ENCODE measurements at places on chromosomes 3 and 15.

GRCh38 chr15:41804361-41804760, 23.5 kb upstream of the JMJD7 start:
- DNase-seq: no peak

GRCh38 chr15:101497017-101497416, 7.5 kb upstream of the PCSK6 start:
- no peak for DNase-seq

- DNase-seq: no peak
Observed at GRCh38 chr15:36617529-36618196, 38.2 kb downstream of the CDIN1 start.

DNA sequence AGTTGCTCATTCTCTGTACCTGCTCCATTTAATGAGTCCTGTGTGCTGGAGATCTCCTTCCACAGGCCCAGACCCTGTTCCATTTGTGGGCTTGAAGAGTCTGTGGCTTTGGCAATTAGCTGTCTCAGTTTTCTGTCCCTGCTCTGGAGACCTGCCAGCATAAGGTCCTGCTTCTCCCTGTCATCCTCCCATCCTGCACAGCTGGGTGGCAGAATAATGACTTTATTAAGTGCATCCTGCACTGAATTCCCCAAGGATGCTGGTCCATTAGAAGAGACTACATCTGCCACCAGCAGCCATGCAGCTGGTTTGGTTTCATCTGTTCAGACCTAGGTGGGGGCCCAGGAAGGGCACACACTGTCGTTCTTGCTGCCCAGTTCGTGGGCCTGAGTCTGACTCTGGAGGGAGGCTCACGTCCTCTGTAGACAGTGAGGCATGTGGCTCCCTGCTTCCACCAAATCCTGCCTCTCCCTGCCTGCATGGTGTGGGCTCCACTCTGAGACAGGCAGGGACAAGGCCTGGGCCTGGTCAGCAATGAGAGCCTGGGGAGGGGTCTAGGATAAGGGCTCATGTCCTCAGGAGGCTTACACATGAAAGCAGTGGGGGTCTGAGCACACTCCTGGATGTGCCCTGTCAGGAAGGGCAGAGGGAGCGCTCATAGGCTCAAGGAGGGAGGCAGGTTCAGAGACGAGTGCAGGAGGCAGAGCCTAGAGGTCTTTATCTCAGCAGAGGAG, 78.4 kb upstream of the PRR23E start:
- no peak for DNase-seq

GRCh38 chr3:152319831-152320617, 51.3 kb downstream of the MBNL1 start:
- no peak for DNase-seq

DNA sequence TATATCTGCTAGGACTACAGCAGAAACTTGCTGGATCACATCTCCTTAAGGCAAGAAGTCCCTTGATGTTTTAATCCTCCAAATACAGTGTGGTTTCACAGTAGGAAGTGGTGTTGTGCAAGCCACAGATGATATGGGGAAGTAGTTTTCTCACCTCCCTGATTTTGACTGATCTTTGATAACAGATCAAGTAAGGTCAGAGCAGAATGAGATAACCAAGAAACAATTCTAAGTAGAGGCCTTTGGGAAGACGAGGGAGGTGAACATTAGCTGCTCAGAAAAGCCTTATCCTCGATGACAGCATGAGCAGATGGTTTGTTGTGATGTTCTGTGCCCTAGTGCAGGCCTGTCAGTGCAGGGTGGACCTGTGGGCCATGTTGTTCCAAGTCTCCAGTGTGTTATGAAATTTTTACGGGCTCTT, 61.3 kb downstream of the RIOX2 start:
- no peak for DNase-seq

GRCh38 chr15:52340093-52340492, 44.5 kb upstream of the MYO5C start:
- DNase-seq: no peak

DNA sequence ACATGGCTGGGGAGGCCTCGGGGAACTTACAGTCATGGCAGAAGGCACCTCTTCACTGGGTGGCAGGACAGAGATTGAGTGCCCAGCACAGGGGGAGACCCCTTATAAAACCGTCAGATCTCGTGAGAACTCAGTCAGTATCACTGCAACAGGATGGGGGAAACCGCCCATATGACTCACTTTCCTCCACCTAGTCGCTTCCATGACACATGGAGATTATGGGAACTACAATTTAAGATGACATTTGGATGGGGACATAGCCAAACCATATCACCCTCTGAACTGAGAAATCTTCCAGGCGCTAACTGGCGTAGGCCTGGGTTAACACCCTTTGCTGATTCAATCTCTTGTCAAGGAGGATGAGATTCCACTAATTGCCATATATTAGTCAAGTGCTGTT, 392.3 kb downstream of the FEZF2 start:
- DNase-seq: no peak

DNA sequence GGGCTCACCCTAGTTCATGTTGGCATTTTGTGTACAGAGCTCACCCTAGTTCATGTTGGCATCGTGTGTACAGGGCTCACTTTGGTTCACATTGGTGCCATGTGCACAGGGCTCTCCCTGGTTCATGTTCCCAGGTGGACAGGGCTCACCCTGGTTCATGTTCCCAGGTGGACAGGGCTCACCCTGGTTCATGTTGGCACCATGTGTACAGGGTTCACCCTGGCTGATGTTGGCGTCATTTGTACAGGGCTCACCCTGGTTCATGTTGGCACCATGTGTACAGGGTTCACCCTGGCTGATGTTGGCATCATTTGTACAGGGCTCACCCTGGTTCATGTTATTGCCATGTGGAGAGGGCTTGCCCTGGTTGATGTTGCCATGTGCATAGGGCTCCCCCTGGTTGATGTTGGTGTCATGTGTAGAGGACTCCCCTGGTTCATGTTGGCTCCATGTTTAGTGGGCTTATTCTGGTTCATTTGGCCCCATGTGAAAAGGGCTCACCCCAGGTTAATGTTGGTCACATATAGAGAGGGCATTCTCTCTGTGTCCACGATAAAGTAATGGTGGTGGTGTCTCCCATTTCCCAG, 31.7 kb upstream of the NR2C2 start:
- no peak for DNase-seq

GRCh38 chr3:70832834-70833205, 520.4 kb upstream of the MDFIC2 start:
- no peak for DNase-seq

DNA sequence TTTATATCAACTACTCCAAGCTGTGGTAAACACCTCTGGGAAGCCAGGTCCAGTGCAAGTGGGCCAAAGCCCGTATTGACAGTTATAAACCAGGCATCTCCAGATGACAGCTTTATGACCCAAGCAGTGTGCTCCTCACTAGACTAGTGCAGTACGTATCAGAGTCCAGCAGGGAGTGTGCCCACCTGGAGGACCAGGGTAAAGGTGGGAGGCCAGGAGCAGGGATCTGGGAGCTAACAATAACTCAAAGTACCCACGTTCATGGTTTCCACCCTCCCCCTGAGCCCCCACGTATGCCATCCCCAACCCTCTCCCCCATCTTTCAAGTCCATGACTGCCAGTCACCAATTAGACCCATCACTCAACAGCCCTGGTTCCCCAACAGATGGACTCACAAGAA, 27.0 kb upstream of the ALDH1A3 start:
- DNase-seq: no peak

GRCh38 chr3:175186511-175186910, 327.4 kb downstream of the NAALADL2 start:
- DNase-seq: no peak

- no peak for DNase-seq
Observed at GRCh38 chr15:40463886-40464545, 6.8 kb upstream of the CHST14 start.

DNA sequence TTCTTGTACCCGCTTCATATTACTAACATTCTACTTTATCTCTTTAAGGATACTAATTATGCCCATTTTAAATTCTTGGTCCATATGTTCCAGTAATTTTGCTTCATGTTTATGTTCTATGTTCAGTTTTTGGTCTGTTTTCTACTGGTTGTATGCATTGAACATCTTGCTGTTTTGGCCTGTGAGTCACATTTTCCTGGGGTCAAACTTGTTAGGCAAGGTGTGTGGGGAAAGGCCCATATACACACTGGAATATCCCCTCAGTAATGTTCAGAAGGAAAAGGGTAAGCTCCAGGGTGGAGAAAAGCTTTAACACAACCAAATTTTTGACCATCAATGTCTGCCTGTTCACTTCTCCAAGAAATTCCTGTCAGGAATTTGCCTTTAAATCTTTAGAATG, 337.7 kb downstream of the SLC9A9 start:
- no peak for DNase-seq

- no peak for DNase-seq
Observed at GRCh38 chr3:123338620-123339061, 110.2 kb downstream of the ADCY5 start.

DNA sequence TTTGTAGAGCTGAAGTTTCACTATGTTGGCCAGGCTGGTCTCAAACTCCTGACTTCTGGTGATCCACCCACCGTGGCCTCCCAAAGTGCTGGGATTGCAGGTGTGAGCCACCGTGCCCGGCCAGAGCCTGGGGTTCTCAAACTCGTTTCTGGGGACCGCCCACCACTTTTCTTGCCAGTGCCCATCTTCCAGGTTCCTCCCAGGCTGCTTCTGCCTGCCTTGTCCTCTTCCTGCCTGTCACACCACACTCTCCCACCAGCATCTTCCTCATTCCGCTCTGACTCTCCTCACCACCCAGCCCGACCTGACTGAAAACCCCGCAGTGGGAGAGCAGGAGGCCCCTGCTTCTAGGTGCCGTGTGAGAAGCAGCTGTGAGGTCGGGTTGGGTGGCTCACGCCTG, 3.1 kb upstream of the DYNLT2B start:
- DNase-seq: no peak

DNA sequence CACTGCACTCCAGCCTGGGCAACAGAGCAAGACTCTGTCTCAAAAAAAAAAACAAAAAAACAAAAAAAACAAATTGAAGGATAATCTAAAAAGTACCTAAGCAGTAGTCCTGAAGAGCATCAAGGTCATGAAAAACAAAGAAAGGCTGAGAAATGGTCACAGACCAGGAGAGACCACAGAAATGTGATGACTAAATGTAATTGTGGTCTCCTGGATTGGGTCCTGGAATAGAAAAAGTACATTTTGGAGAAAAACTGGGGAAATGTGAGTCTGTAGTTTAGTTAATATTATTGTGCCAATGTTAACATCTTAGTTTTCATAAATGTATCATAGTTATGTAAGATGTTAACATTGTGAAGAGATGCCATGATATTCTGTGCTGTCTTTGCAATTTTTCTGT, 267.5 kb upstream of the NR2E3 start:
- no peak for DNase-seq

DNA sequence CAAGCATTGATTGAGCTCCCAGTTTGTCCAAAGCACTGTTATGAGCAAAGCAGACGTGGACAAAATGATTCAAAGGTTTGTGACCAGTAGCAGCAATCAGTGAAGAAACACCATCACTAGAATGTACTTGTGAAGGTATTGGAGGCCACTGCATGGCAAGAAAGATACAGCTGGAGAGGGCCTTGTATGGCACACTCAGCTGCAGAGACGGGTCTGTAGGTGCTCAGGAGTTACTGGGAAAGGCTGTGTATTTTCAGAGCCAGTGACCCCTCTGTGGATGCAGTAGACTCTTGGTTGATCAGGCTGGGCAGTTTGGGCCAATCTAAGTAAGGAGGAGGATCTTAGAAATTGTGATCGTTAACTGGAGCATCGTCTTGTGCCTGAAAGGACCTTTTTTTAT, 120.0 kb downstream of the GHSR start:
- no peak for DNase-seq

GRCh38 chr3:157412323-157412855, 24.3 kb upstream of the PTX3 start:
- no peak for DNase-seq

GRCh38 chr15:94234300-94234699, 2.9 kb downstream of the MCTP2 start:
- DNase-seq: no peak

DNA sequence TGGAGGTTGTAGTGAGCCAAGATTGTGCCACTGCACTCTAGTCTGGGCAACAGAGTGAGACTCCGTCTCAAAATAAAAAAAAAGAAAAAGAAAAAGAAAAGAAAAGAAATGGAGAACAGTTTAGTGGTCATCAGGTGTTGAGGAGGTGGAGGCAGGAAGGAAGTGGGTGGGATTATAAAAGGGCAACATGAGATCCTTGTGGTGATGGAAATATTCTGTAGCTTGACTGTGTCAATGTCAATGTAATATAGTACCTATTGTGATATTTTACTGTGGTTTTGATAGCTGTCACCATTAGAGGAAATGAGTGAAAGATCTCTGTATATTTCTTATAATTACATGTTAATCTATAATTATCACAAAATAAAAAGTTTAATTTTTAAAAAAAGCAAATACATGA, 60.8 kb downstream of the TRAT1 start:
- DNase-seq: no peak

DNA sequence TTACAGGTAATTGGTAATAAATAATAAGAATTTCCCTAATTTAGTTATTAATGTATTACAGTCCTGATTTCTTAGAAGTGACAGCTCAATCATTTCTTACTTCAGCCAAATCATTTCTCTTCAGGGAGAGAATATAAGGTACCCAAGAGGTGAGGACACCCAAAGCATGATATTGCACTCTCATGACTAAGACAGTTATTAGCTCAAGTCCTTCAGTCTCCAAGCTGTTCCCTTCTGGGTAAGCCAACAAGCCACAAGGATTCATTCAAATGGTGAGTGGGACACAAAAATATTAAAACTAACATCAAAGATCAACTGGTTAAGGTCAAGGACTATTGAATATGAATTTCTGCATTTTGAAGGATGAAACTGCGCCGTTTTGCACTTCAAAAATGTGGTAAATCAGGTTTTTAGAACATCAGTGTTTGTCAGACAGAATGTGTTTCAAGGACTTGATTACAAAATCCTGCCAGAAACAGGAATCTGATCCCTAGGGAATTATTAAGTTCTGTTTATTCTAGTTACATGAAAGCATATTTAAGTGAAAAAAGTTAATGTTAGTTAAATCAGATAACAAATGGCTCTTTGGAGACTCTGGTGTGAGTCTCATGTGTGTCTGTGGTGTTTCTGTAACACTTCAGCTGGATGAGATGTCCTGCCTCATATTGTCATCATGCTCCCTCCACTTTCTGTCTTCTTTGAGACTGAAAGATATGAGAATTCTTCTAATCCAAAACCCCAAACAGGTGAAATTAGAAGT, 101.7 kb upstream of the COL8A1 start:
- DNase-seq: no peak

- DNase-seq: no peak
Observed at GRCh38 chr3:183815951-183816475, 9.4 kb downstream of the MAP6D1 start.

GRCh38 chr15:85118581-85118980, 136.9 kb downstream of the PDE8A start:
- DNase-seq: no peak
